ENCODE measurements at places on chromosomes 2 and 18.

GRCh38 chr2:135709992-135710391 is 31.7 kb upstream of the UBXN4 start:
- peak; percentile 34 for DNase-seq

DNA sequence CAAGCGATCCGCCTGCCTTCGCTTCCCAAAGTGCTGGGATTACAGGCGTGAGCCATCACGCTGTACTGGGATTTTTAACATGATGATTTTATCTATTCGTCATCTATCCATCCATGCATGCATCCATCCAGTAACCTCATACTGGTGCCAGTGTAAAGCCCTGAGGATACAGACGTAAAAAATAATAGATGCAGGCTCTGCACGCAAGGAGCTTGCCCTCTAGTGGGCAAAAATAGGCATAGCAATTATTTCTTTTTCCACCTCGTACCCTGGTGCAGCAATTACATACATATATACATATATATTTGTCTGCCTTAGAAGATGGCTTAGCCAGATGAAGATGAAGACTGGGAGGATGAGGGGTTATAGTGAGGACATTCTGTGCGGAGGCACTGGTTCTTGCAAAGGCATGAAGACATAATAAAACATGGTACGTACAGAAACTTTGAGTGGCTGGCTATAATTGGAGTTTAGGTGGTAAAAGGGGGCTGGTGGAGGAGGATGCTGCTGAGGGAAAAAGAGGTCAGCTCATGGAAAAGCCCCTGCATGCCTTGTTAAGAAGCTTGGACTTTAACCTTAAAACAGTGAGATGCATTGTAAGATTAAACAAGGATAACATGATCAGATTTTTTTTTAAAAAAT is 19.6 kb upstream of the RPIA start:
- no peak for DNase-seq

DNA sequence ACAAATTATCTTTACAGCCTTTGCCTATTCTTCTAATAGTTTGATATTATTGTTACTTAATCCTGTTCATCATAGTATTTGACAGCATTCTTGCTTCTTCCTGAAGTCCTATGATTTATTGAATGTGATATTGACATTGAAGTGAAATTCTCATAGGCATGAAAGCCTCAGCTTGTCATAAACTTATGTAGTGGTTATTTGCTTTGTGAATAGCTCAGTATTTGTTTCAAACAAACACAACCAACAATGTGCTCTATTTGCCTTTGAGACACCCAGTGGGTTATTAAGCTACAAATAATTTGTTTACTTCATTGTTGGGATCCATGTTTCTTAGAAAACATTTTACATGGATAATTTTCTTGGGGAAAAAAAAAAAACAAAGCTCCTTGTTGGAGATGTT is 57.2 kb downstream of the TTC39C start:
- DNase-seq = no peak

DNA sequence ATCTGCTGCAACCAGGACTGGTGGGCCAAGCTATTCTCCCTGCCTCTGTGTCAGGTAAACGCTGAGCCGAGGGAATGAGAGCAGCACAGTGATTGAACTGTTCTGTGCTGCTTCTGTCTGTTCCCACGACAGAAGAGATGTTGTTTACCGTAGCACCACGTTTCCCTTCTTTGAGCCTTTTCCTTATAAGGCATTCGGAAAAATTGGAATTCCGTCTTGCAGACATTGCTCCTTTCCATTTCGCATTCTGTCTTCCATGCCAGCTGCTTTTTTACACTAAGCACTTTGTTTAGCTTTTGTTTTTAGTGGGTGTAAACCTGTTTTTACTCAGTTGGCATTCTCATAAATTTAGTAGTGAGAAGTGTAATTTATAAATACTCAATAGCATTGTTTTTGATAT is 103.1 kb downstream of the ZNF236 start:
- DNase-seq = no peak

GRCh38 chr2:183536714-183537113 is 412.5 kb downstream of the NUP35 start:
- DNase-seq = no peak

GRCh38 chr2:117514371-117514770 is 300.1 kb upstream of the DDX18 start:
- no peak for DNase-seq
